ENCODE measurements at places on chromosomes 1 and 21.

GRCh38 chr1:199151634-199152425 lies 513.0 kb downstream of the PTPRC start:
- DNase-seq: no peak

- DNase-seq: no peak
These were observed 95.5 kb upstream of the SGIP1 start for GRCh38 chr1:66438501-66438900.

DNA sequence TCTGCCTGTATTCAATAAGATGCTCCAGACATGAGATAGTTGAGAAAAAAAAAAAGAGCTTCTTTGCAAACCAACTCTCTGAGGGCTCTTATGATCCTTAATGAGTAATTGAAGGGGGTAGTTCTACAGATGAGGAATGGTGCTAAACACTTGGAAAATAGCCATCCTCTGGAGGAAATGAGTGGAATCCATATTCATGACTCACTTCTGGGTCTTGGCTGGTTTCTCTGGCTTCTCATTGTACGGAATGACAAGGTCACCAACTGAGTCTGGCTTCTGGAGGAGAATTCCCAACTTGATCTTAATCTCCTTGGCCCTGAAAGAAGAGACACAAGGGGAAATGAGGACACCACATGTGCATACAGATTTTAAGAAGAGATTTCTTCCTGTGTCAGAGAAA lies 34.7 kb downstream of the RGS5 start:
- no peak for DNase-seq

DNA sequence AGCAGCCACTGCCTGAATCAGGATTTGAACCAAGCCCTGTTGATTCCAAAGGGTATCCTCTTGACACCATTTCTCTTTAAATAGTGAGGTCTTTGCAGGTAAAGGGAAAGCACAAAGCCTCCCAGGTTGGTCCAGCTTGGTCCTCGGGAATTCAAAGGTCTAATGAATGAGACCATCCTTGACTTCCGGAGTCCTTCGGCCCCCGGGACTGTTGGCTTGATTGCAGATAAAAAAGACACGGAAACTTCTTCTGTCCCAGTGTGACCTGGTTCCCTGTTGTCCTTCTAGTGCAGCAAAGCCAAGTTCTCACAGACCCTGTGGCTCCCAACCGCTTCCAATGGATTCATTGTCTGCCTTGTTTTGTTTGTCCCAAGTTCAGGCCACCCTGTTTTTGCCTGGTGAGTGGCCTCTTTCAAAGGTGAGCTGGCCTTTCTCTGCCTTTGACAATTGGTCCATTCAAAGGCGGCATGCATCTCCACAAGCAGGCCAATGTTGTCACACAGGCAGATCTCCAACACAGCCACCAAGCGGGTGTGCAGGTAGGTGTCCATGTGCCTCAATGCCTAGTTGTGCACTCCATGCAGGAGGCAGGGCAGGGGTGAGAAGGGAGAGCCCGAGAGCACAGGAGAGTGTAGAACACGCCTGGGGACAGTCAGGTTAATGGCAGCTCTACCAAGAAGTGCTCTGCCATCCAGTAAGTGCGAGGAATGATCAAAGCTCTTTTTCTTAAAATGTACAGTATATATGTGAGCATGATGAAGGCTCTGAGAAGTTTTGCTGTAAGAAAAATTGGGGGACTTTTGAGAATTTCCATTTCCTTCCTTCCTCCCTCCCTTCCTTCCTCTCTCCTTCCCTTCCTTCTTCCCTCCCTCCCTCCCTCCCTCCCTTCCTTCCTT lies 82.1 kb upstream of the ZBTB40 start:
- no peak for DNase-seq

- DNase-seq: no peak
These were observed 40.1 kb downstream of the DNM3 start for GRCh38 chr1:171881442-171881841.

GRCh38 chr1:86089765-86090164 lies 66.8 kb downstream of the COL24A1 start:
- no peak for DNase-seq

All from CD4-positive, alpha-beta T cell treated with Interferon alpha-2 for 1 hour (primary cell).